ENCODE measurements at places on chromosomes 12 and 14.

GRCh38 chr12:70448371-70448770 lies 82.3 kb downstream of the KCNMB4 start:
- DNase-seq = no peak

- no peak for DNase-seq
Measured at GRCh38 chr12:7609495-7609894, 56.2 kb downstream of the APOBEC1 start.

GRCh38 chr12:54956818-54957641 lies 27.5 kb downstream of the TESPA1 start:
- DNase-seq = no peak

DNA sequence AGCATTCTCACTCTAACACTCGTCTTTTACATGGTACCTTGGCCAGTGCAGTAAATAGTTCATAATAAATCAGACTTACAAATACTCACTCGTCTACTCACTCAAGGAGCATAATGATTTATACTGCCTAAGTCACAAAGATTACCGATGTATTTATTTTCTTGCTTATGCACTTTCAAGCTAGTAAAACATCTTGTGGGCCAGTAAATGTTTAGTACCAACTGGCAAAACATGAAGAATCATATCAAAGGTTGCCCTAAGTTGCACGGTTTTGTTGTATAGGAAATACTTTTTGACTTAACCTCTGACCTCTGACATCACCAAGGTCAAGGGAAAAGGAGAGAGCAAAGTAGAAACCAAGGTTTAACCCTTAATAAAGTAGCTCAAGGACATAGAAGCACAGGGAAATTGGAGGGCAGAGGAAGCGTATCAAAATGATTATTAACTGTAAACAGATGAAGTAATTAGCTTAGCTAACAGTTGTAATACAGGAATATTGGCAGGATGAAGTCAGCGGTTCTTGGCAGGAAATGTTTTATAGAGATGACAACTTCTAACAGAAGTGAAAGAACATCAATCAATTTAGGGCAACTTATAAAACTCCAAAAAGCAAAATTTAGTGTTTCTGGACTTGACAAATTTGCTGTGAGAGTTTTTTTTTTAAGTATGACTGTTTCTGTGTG lies 131.9 kb downstream of the HMGA2 start:
- no peak for DNase-seq

GRCh38 chr14:21024585-21025370 lies at the start of gene NDRG2:
NDRG2 (minus strand) TSS chr14:21025061; CDS start chr14:21023315, 1,746 bp downstream.
- no peak for DNase-seq

DNA sequence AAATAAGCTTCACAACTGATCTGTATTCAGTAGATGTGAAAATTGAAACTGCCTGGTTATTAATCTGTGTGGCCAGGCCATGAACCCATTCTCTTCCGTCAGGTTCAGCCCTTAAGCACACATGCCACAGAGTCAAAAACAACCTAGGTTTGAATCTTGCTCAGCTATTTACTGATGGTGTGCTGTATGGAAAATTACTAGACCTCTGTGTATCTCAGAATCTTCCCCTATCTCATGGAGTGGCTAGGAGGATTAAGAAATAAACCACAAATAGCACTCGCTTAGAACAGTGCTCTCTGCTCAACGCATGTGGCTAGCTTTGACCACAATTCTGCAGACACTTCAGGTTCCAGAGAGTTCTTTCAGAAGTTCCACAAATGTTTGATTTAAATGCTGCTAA lies 240.7 kb upstream of the PLEKHG7 start:
- peak; percentile 89 for DNase-seq

Data from NAMALWA (cell line).